Activated T-cell treated with anti-CD3 and anti-CD28 coated beads, Interleukin-2, amount 50 U/mL, for 48 hours (primary cell): ENCODE measurements at places on chromosomes 12 and 14.

- no peak for DNase-seq
Observed at GRCh38 chr14:38790916-38791315, 312.1 kb downstream of the SEC23A start.

- no peak for DNase-seq
Observed at GRCh38 chr14:73723797-73724661, 9.8 kb upstream of the PNMA1 start.

GRCh38 chr12:43816168-43816567 lies 10.1 kb upstream of the TWF1 start:
- no peak for DNase-seq

GRCh38 chr14:58484176-58484575 lies 56.7 kb downstream of the KIAA0586 start:
- DNase-seq = no peak

- peak; percentile 24 for DNase-seq
Observed at GRCh38 chr14:23121361-23121771, 2.3 kb upstream of the CEBPE start.

DNA sequence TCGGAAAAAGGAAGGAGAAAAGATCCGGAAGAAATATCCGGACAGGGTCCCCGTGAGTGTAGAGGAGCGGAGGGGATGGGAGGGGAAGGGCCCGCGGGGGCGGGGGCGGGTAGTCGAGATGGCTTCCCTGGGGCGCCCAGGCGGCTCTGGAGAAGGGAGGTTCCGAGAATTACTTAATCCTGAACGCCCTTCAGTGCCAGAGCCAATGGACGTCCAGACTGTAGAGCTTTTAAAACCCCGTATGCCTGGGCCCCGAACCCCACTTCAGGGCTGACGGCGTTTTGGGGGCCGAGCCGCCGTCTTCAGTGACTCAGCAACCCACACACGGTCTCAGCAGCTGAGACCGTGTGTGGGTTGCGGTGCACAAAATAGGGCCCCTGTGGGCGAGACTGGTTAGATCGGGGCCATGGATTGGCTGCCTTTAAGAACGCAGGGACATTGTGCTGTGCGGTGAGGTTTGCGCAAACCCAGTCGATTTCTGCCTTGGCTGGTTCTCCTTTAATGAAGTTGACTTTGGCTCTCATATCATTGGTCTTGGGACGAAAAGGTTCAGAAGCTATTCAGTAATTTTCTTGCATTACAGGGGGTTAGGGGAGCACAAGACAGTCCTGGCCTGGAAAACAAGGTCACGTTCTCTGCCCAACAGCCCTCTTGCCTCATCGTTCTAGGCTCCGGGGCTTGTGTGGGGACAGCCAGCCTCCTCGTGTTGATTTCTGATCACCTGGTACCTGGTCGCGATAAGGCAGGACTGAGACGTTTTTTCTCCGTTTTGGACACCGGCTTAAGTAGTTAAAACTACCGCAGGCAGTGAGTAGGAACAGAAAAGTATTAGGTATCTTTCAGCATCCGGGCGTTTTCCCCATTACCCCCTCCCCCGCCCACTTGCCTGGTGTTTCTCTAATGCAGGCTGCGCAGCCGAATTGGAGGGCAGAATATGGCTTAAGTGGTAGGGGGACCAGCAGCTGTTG lies 775 bp downstream of the GABARAPL1 start:
- DNase-seq = peak; percentile 82

- DNase-seq = peak; percentile 47
Observed at GRCh38 chr14:72518809-72519377, 375.0 kb downstream of the DPF3 start.

DNA sequence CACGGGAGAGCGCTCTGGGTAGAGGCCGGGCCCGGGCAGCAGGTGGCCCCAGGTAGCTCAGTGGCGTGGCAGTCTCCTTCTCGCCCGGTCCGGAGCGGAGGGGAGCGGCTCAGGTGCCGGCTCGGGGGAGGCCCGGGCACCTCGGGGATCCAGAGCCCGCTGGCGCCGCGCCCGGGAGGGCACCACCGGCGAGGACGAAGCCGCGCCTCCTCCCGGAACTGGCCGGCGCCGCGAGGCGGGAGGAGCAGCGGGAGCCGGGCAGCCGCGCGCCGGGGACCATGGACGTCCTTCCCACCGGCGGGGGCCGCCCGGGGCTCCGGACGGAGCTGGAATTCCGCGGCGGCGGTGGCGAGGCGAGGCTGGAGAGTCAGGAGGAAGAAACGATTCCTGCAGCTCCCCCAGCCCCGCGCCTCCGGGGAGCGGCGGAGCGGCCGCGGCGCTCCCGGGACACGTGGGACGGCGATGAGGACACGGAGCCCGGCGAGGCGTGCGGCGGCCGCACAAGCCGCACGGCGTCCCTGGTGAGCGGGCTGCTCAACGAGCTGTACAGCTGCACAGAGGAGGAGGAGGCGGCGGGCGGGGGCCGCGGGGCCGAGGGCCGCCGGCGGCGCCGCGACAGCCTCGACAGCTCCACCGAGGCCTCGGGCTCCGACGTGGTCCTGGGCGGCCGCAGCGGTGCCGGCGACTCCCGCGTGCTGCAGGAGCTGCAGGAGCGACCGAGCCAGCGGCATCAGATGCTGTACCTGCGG lies 21.5 kb upstream of the GNS start:
- peak; percentile 36 for DNase-seq
